ENCODE measurements at places on chromosomes 13 and 19.

- peak; percentile 94 for DNase-seq
These were observed at the start of gene DHDH for GRCh38 chr19:48933382-48933932. DHDH (plus strand) TSS chr19:48933699; CDS start chr19:48933722, 23 bp downstream.

DNA sequence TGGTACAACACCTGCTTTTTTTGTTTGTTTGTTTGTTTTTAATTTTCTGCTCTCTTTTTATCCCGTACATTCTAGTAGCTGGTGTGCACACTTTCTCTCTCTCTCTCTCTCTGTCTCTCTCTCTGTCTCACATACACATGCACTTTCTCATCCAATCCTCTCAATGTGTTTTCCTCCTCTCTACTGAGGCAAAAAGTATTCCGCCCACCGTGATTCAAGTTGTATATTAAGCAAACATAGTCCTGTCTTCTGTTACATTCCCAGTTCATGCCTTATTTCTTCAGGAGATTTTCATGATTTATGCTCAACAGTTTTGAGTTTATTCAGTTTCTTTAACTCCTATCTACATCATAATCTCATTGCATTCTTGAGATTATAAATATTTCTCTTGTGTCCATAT, 38.2 kb upstream of the SCEL start:
- no peak for DNase-seq

- DNase-seq, result no peak
These were observed 397.4 kb downstream of the DACH1 start for GRCh38 chr13:71469626-71470025.

GRCh38 chr13:79386125-79386826, 19.8 kb downstream of the RBM26 start:
- DNase-seq, result no peak

GRCh38 chr13:66585669-66586203, 644.4 kb downstream of the PCDH9 start:
- DNase-seq, result no peak

DNA sequence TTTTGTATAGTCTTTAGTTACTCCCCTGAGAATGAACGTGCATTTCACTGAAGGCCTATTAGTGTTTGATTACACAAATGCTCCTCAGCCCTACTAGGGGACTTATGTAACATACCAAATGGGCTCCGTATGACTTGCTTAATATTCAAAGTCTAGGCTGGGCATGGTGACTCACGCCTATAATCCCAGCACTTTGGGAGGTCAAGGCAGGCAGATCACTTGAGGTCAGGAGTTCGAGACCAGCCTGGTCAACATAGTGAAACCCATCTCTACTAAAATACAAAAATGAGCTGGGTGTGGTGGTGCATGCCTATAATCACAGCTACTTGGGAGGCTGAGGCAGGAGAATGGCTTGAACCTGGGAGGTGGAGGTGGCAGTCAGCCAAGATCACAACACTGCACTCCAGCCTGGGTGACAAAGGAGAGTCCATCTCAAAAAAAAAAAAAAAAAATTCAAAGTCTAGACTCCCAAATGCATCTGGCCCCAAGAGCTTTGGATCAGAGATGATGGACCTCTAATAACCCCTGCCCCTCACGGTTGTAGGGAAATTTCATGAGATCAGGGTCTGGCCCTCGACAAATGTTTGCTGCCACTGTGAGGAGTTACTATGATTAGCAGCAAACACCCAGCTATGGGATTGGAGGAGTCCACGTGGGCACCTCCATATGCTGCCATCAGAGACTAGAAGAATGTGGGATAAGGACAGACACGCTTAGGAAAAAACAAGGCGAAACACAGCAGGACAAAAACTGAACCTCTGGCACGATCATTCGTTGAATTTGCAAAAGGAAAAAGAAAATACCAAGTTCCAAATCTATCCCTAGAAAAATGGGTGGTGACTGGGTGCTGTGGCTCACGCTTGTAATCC, 4.6 kb downstream of the FBXO17 start:
- no peak for DNase-seq

DNA sequence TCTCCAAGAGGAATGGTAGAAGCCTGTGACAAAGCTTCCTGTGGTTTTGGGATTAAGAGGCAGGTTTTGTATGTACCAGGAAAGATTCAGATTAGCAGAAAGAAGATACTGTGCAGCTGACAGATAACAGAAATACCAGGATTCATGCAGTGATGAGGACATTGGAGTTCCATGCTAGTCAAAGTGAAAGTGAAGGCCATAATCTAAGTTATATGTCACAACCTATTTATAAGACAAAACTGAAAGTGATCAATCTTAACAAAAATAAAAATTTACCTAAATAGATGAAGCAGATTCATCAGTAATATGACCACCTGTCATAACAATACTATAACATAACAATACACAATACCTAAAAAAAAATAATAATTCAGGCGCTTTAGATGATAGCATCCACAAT, 1305.2 kb upstream of the PCDH9 start:
- no peak for DNase-seq

DNA sequence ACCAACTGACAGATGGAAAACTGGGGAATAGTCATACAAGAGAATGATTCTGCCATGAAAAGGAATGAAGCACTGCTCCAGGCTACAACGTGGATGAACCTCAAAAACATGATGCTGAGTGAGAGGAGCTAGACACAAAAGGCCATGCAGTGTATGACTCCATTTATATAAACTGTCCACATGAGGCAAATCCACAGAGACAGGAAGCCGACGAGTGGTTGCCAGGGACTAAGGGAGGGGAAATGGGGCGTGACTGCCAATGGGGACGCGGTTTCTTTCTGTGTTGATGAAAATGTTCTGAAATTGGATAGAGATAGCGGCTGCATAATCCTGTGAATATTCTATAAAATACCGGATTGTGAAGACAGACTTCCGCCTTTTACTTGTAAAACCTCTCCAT, 10.2 kb downstream of the SMIM7 start:
- DNase-seq, result no peak

- no peak for DNase-seq
These were observed 24.4 kb downstream of the WDR88 start for GRCh38 chr19:33156334-33156733.

DNA sequence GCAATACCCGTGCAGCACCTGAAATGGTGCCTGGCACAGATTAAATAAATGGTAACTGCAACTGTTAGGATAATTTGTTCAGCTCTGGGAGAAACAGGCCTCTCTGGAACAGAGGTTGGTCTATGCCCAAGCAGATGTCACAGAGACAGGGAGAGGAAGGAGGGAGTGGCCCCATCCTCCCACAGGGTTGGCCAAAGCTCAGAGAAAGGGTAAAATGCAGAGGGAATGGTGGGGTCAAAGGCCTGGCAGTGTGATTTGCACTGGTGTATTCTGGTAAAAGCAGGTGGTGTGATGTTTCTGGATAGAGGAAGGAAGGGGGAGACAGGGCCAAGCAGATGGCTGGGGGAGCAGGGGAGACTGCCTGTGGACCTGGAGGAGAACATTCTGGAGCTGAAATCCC, 9.4 kb downstream of the ZSCAN22 start:
- DNase-seq, result no peak

DNA sequence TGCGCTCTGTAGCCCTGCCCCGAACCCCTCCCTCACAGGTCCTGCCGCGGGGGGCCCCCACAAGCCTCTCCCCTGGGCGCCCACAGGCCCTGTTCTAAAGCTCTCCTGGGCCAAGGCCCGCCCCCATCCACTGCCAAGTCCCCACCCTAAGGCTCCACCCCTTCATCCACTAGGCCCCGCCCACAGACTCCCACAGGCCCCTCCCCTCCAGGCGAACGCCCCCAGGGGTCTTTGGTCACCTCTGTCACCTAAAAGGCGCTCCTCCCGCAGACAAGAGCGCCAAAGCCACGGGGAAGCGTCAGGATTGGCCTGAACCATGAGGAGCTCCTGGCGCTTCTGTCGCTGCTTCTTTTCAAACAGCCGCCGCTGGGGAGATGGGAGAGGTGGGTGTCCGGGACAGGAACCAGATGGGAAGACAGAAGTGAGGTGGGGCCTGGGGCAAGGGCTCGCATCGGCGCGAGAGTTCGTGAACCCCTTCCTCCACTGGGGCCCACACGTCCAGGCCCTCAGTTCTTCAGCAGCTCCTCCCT, 2.3 kb downstream of the TULP2 start:
- no peak for DNase-seq

GRCh38 chr13:39318161-39318560, 279.9 kb downstream of the NHLRC3 start:
- no peak for DNase-seq

DNA sequence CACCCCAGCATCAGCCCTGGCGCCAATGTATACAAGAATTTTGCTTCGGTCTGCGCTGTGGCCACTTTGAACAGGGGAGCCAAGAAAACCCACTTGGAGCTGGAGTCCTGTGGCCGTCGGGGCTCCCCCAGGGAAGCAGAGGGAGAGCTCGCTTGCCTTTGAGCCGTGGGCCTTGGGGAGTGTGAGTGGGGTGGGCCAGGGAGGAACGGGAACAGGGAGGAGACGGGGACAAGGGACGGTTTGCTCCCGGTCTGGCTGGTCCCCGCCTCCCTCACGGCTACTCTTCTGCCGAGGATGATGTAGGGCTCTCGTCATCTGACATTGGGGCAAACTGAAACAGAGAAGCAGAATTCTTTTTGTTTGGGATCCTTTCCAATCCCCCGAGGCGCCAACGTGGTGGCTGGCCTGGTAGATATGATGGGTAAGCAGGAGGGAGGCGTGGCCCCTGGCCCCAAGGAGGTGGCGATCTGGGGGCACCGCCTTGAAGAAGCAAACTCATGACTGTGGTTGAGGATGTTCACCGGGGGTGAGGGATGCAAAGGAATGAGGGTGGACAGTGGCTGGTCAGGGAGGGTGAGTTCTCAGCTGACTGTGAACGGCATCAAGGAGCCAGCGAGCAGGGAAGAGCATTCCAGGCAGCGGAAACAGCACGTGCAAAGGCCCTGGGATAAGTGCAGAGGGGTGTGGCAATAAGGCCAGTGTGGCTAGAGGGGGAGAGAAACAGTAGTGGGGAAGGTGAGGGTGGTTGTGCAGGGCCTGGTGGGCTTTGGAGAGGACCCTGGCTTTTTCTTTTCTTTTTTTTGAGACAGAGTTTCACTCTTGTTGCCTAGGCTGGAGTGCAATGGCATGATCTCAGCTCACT, 10.9 kb upstream of the SPC24 start:
- DNase-seq, result no peak

GRCh38 chr13:108902405-108903155, 273.2 kb downstream of the MYO16 start:
- no peak for DNase-seq

DNA sequence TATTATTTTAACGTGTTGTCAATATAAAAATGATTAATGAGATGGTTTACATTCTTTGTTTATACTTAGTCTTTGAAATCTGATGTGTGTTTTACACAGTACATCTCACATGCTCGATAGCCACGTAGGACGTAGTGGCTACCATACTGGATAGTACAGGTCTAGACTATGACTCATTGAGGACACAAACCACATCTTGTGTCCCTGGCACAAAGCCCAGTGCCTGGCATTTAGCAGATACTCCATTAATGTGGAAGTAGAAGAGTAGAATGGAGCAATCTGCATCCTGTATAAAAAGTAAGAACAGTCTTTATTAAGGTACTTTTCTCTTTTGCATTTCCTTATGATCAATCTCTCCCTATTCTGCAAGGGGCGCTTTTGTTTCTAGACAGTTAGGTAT, 49.0 kb upstream of the FRY start:
- no peak for DNase-seq

DNA sequence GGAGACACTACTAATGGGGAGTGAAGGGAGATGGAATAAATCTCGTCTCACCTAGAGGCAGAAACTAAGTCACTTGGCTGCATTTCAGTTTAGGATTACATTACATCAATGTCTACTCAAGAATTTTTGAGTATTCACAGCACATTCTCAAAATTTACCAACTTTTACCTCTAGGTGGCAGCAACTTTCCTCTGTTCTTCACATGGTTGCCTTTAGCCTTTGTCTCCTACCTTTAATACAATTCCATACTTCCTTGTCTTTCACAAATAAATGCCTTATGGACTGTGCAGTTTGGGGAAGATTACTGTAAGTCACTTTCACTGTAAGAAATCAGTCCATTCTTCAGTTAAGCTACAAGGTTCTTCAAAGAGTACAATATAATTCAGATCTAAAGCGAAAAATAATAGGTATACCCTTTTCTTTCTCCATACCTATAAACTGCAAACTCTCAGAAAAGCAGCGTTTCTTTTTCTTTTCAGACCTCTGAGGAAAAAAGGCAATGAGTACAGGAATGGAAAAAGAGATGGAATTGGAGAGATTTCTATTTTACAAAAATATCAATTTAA, 379.4 kb downstream of the KLF12 start:
- DNase-seq, result peak; percentile 21

- DNase-seq, result no peak
These were observed 56.0 kb downstream of the EPS15L1 start for GRCh38 chr19:16415806-16416205.

DNA sequence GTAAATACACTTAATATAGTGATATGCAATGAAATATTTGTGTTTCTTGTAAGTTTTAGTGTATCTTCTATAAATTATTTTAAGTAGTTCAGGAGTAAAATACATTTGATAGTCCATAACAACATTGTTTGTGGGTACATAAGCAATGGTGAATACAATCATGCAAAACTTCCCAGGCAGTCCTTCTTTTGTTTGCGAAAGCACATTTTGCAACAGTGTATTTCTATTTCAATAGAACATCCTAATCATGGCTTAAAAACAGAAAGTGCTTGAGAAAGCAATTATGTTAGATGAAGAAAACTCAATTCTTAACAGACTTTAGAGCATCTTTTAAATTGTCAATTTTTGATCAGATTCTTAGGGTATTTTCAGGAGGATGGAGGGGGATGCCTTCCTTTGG, 155.6 kb downstream of the POSTN start:
- no peak for DNase-seq

- DNase-seq, result no peak
These were observed 887.3 kb downstream of the DIAPH3 start for GRCh38 chr13:59276436-59276835.

GRCh38 chr13:44651209-44651608, 75.1 kb upstream of the TSC22D1 start:
- DNase-seq, result no peak

DNA sequence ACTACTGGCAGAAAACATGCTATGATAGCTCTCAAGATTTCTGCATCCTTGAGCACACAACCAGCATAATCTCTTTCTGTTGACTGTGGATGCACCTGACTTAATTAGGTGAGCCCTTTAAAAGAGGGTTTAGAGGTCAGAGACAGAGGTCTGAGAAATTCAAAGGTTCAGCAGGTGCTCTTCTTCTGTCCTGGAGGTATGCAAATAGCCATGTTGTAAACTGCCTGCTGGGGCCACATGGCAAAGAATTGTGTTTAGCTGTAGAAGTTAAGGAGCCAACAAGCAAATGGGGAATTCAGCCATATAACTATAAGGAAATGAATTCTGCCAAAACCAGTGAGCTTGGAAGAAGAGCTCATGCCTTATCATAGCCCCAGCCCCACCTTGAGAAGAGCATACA, 11.6 kb upstream of the DCLK1 start:
- no peak for DNase-seq

GRCh38 chr19:18483119-18483890, 38.6 kb downstream of the ELL start:
- DNase-seq, result no peak

- no peak for DNase-seq
These were observed 5.5 kb downstream of the ZNF805 start for GRCh38 chr19:57245959-57246358.
